ENCODE measurements at places on chromosomes 2 and 18. TPM values are rescaled to one million over a fixed set of nuclear protein-coding genes. Genes with fewer than 3 reads are reported as not detected.

DNA sequence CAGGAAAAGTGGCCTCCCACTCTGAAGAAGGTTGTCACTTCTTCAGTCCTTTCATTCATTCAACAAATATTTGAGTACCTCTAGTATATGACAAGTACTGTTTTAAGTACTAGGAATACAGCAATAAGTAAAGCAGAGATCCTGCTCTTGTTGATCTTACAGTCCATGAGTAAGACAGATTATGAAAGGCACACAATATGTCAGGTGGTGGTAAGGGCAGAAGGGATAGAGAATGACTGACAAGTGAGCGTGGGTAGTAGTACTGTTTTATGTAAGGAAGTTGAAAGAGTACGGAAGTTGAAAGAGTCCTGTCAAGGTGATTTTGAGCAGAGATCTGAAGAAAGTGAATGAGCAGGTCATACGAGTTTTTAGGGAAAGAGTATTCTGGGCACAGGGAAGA is 111.3 kb downstream of the GALNT1 start:
- no peak overlapping the region for H3K27ac ChIP-seq
- H3K4me1 ChIP-seq: no peaks in the 10 kb centered on the region
- no peaks in the 10 kb centered on the region for H3K27me3 ChIP-seq
- DNase-seq: no peak
- H3K36me3 ChIP-seq: peaks cover 2% of the 10 kb centered on the region

DNA sequence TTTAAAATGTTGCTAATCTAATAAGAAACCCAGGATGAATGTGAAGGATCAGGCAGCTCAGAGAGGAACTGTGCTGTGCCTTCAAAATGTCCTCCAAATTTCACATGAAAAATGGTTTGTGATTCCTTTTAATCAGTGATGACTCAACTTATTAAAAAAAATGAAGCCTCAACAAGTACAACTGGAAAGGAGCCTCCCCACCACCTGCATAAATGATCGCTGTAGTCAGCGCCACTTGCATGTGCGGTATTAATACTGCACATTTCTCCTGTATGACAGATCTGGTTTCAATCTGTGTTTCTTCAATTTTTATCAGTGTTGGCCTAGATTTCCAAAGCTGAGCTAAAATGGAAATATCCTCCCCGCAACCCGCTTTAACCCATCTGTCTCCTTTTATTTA is 115.0 kb upstream of the TMEM200C start:
- no peaks in the 10 kb centered on the region for H3K36me3 ChIP-seq
- no peak for DNase-seq
- peaks cover 2% of the 10 kb centered on the region for H3K4me1 ChIP-seq
- no peak overlapping the region for H3K4me3 ChIP-seq
- H3K27ac ChIP-seq: no peak overlapping the region
- H3K27me3 ChIP-seq: peaks cover 4% of the 10 kb centered on the region

Gene GPR39
- not detected for total RNA-seq

- H3K27me3 ChIP-seq: no peaks in the 10 kb centered on the region
- no peak for DNase-seq
- H3K4me3 ChIP-seq: no peak overlapping the region
- peaks cover 21% of the 10 kb centered on the region for H3K36me3 ChIP-seq
- H3K4me1 ChIP-seq: peaks cover 11% of the 10 kb centered on the region
These were observed 39.8 kb downstream of the WDR33 start for GRCh38 chr2:127770973-127771735.

GRCh38 chr2:142682528-142682927 is 194.9 kb upstream of the KYNU start:
- H3K4me1 ChIP-seq: no peaks in the 10 kb centered on the region
- H3K36me3 ChIP-seq: no peaks in the 10 kb centered on the region
- no peak overlapping the region for H3K4me3 ChIP-seq
- DNase-seq: no peak
- H3K27ac ChIP-seq: no peak overlapping the region

- no peak overlapping the region for H3K4me3 ChIP-seq
- no peak overlapping the region for H3K27ac ChIP-seq
- H3K36me3 ChIP-seq: no peaks in the 10 kb centered on the region
- H3K4me1 ChIP-seq: peaks cover 2% of the 10 kb centered on the region
These were observed 40.7 kb downstream of the RHOB start for GRCh38 chr2:20487392-20488174.

Gene OSR1
- total RNA-seq: not detected

DNA sequence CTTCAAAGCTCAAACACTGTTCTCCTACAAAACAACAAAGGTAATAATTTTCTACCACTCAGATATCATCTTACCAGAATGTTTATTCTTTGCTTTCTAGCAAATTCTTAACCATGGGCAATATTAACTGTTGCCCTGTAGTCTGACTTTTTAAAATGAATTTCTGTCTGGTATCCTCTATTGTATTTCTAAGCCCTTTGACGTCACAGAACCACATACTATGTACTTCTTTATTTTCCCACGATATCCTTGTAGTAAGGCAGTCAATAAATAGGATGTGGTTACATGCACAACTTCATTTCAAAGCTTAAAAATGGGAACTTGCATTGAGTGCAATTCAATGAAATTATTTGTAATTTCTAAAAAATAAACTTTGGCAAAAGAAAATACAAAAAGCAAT is 58.7 kb downstream of the THADA start:
- no peak overlapping the region for H3K4me3 ChIP-seq
- H3K27ac ChIP-seq: no peak overlapping the region
- peaks cover 24% of the 10 kb centered on the region for H3K4me1 ChIP-seq
- H3K27me3 ChIP-seq: no peaks in the 10 kb centered on the region
- no peak for DNase-seq
- H3K36me3 ChIP-seq: peaks cover 34% of the 10 kb centered on the region

Gene TPO
- total RNA-seq: 0.73 TPM

GRCh38 chr2:1971124-1971523 is 226.8 kb upstream of the PXDN start:
- H3K27me3 ChIP-seq: no peaks in the 10 kb centered on the region
- DNase-seq: no peak
- no peak overlapping the region for H3K27ac ChIP-seq

DNA sequence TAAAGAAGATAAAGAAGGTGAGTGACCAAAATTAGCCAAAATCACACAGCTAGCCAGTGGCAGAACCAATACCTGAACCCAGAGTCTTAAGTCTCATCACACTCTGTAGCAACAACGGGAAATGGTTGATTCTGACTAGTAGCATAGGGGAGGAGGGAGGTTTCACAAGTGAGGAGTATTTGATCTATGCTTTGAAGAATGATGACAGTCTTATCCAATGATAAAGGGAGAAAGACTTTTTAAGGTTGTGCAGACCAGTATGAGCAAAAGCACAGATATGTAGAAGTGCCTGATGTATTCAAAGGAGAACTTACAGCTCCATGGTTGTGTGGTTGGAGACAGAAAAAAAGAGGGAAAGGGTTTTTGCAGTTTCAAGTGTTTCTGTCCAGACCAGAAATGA is 50.7 kb upstream of the LINC00305 start:
- H3K27me3 ChIP-seq: no peaks in the 10 kb centered on the region
- no peak overlapping the region for H3K4me3 ChIP-seq
- H3K4me1 ChIP-seq: no peaks in the 10 kb centered on the region
- H3K27ac ChIP-seq: no peak overlapping the region

GRCh38 chr2:145431181-145431951 is 911.4 kb upstream of the ZEB2 start:
- no peak overlapping the region for H3K27ac ChIP-seq
- no peak for DNase-seq
- H3K36me3 ChIP-seq: no peaks in the 10 kb centered on the region
- no peaks in the 10 kb centered on the region for H3K27me3 ChIP-seq
- no peaks in the 10 kb centered on the region for H3K4me1 ChIP-seq
- no peak overlapping the region for H3K4me3 ChIP-seq

DNA sequence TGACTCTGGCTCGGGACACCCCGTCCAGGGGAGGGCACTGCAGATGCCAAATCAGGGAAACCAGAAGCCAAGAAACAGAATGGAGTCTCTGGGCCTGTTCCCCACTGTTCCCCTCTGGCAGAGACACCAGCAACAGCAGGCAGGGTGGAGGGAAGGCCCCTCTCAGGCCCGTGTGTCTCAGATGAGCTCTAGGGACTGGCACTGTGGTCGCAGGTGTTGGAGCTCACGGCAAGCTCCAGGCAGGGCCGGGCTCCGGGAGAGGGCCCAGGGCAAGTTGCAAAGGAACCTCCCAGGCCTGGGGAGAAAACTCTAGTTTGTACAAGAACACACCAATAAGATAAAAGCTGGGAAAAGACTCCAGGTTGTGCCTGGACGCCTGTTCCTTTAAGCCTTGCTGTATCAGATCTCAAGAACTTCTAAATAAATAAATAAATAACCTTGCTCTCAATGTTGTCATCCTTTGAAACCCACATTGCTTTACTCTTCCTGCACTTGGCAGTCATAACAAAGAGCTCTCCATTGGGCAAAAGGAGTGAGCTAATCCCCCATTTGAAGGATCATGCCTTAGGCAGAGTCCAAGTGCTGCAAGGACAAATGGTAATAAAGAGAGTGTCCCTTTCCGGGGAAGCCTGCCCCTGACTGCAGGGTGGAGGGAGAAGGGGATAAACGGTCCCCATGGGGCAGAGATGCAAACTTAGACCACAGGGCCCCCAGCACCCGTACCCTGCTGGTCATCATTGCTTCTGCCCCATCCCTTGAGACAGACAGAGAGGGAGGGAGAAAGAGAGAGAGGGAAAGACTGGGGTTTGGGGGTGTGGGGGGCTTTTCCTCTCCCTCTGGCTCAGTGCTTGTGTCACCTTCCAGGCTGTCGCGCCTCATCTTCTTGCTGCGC is 33.3 kb downstream of the CNGA3 start:
- no peaks in the 10 kb centered on the region for H3K36me3 ChIP-seq
- H3K27ac ChIP-seq: no peak overlapping the region

Gene GATA6
- total RNA-seq: not detected

Gene LRRC30
- total RNA-seq: not detected

DNA sequence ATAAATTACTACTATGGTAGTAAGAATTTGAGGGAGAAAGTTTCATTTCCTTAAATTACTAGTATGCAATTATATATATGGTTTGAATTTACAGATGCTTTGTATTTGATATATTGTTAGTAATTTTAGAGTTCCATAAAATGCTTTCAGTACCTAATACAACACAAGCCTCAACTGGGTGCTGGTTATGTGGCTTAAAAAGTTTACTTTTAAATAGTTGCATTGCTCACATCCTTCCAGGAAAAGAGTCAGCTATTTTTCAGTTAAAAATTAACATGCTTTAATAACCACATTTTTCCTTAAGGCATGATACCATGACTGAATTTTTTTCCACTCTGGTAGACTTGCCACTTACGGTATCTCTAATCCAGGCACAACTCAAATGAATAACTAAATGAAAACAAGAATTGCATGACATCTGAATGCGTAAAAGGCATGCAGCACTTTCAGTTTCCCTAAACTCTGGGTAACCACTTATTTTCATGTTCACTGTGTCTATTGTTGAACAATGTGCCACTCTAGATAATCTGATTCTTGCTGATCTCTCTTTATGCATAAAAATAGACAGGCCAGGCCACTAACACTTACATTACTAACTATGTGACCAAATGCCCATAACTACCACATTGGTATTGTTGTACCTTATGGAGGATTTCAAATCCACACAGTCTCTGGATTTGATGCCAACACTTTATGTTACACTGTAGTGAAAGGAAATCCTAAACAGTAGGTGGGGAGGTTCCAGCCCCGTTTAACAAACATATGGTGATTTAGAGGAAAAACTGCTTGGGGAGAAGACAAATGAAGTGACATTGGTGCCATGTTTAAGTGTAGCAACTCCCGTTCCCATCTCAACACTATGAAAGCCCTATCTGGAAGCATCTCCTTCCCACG is 35.5 kb upstream of the SLC35F5 start:
- no peak for DNase-seq
- no peaks in the 10 kb centered on the region for H3K36me3 ChIP-seq
- H3K4me1 ChIP-seq: peaks cover 17% of the 10 kb centered on the region

Gene REG1B
- not detected for total RNA-seq

- H3K4me1 ChIP-seq: peaks cover 12% of the 10 kb centered on the region
- peaks cover 19% of the 10 kb centered on the region for H3K27me3 ChIP-seq
- H3K27ac ChIP-seq: no peak overlapping the region
- no peak overlapping the region for H3K4me3 ChIP-seq
- H3K36me3 ChIP-seq: no peaks in the 10 kb centered on the region
- DNase-seq: no peak
These were observed 49.5 kb upstream of the GPR17 start for GRCh38 chr2:127596311-127597045.

Gene RAB6C
- total RNA-seq: not detected

Gene TWIST2
- not detected for total RNA-seq

- peaks cover 47% of the 10 kb centered on the region for H3K4me1 ChIP-seq
- H3K4me3 ChIP-seq: no peak overlapping the region
- H3K36me3 ChIP-seq: peaks cover 7% of the 10 kb centered on the region
- DNase-seq: no peak
These were observed 221.0 kb upstream of the EPAS1 start for GRCh38 chr2:46076251-46076650.

Gene ASXL3
- total RNA-seq: not detected

DNA sequence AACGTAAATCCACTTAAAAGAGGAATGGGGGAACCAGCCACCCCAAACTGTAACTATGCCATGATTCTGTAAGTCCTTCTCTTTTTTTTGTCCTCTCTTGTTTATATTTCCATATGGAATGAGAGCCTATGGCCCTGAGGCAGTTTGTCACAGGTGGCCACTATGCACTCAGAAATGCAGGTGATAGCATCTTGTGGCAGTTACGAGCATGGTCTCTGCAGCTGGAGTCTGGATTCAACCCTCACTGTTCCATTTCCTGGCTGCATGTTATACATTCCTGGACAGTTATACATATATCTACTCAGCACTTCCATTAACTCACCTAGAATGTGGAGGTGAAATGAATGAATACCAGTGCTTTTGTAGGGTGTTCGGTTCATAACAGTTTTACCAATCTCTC is 291.5 kb upstream of the FANCL start:
- no peaks in the 10 kb centered on the region for H3K27me3 ChIP-seq
- H3K36me3 ChIP-seq: no peaks in the 10 kb centered on the region
- no peak overlapping the region for H3K27ac ChIP-seq

Gene LYG2
- total RNA-seq: not detected

Gene COL5A2
- total RNA-seq: 1.6 TPM

- no peaks in the 10 kb centered on the region for H3K27me3 ChIP-seq
- no peak overlapping the region for H3K4me3 ChIP-seq
- H3K4me1 ChIP-seq: no peaks in the 10 kb centered on the region
- no peaks in the 10 kb centered on the region for H3K36me3 ChIP-seq
- no peak overlapping the region for H3K27ac ChIP-seq
These were observed 111.3 kb downstream of the CPS1 start for GRCh38 chr2:210667711-210668110.

Measured in activated CD4-positive, alpha-beta memory T cell treated with anti-CD3 and anti-CD28 coated beads, Interleukin-2, amount 10 ng/mL, durations not matched to agents 7 days and 5 days (primary cell).